ENCODE measurements at places on chromosomes 11 and 22.

DNA sequence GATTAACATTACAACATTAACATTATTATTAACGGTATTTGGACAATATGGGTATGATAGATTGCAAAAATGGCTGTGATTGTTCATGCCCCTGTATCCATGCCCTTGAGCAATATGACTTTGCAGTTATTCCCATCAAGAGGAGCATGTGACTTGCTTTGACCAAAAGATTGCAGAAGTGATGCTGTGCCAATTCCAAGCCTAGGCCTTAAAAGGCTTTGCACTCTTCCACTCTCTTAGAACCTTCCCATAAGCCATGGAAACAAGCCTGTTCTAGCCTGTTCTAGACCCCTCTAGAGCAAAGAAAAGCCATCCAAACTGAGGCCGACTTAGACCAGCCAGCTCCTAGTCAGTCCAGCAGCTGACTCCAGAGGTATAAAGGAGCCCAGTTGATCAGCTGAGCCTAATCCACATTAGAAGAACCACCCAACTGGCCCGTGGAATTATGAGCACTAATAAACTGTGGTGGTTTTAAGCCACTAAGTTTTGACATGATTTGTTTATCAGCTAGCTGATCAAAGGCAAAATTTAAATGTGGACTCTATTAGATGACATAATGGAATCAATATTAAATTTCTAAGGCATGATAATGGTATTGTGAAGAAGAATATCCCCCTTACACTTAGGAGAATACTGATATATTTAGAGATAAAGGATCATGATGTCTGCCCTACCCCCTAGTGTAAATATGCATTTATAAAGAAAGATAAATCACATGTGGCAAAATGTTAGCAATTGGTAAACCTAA is 28.6 kb downstream of the RAB30 start:
- DNase-seq = no peak

DNA sequence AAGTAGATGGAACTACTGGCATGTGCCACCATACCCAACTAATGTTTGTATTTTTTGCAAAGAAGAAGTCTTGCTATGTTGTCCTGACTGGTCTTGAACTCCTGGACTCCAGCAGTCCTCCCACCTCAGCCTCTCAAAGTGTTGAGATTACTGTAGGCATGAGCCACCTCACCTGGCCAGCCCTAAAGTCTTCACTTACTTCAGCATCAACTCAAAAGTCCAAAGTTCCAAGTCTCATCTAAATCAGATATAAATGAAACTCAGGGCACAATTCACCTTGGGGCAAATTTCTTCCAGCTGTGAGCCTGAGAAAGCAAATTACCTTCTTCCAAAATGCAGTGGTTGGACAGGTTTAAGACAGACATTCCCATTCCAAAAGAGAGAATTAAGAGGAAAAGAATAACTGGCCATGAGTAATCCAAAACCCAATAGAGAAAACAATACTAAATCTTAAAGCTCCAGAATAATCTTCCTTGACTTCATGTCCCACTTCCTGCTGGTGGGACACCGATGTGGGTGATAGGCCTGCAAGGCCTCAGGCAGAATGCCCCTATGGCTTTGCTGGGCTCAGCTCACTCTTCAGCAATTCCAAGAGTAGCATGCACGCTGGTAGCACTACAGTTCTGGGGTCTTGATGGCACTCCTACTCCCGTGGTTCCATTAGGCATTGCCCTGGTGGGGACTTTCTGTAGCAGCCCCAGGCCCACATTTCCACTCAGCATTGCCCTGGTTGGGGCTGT is 50.3 kb downstream of the TUG1 start:
- DNase-seq = no peak

DNA sequence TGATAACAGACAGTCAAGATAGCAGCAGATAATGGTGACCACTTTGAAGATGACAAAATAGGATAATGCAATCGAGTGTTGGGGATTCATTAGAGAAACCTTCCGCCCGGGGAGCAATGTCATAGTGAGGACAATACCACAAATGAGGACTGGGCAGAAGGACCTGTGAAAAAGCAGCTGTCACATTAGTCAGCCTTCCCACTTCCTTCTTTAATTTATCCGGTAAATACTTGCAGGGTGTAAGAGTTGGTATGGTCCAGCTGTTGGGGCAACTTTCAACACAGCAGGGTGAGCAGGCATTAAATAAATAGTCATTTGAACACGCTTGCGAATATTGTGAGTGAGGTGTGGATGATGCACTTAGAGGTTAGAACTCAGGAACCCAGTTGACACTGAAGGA is 132.5 kb upstream of the KIRREL3 start:
- DNase-seq = no peak

- no peak for DNase-seq
These were observed 17.2 kb downstream of the KCNQ1 start for GRCh38 chr11:2461956-2462542.

DNA sequence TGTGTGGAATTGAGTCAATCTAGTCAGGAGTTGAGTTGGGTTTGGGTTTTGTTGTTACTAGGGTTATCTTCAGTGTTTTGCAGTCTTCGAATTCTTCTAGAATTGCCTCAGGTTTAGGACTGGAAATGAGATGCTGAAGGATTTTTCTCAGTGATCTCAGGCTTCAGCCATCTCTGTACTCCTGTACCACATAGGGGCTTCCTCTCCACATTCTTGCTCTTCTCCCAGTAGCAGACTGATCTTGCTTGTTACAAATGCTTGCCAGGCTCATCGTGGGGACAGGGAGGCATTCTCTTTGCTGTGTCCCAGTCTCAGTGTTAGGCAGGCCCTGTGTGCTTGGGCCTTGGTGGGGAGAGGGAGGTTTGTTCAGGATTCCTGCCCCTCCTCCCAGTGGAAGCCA is 96.1 kb downstream of the LRRC32 start:
- no peak for DNase-seq

DNA sequence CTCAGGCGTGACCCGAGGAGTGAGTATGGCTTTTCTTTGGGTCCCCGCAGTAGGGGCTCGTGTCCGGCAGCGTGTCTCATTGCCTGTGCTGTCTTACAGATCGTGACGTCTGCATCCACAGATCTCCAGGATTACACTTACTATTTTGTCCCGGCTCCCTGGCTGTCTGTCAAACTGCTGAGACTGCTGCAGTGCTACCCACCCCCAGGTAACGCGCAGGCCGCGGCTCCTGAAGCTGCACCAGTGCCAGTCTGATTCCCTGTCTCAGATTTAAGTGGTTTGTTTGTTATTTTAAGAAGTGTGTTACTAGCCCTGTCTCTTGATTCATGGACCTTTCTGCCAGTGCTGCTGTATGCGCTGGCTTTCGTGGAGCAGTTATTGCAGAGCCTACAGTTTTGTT is 52.0 kb downstream of the MUC6 start:
- no peak for DNase-seq

- no peak for DNase-seq
These were observed 252.1 kb downstream of the SBF2 start for GRCh38 chr11:10041748-10042446.

- no peak for DNase-seq
These were observed 12.1 kb downstream of the ELF5 start for GRCh38 chr11:34501500-34501899.

- no peak for DNase-seq
These were observed 105.9 kb upstream of the ARHGAP20 start for GRCh38 chr11:110818032-110818687.

DNA sequence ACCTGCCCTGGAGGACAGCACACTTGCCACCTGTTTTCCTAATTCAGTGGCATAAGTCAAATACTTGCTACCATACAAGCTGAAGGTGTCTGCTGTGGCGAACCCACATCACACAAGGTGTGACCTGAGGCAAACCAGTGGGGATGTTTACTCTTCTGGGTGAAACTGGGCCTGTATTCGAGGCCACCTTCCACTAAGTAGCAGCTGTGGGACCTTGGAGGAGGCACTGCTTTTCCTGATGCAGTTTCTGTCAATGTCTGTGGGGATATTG is 927.4 kb downstream of the BRD1 start:
- DNase-seq = no peak

Measured in NCI-H187 treated with DMSO at 0.1 percent for 48 hours (cell line).